ENCODE measurements at places on chromosomes 3 and 15.

- DNase-seq: no peak
These were observed 377.3 kb upstream of the SEMA6D start for GRCh38 chr15:47339800-47340570.

- DNase-seq: no peak
These were observed 188.1 kb downstream of the BBX start for GRCh38 chr3:107710851-107711250.

DNA sequence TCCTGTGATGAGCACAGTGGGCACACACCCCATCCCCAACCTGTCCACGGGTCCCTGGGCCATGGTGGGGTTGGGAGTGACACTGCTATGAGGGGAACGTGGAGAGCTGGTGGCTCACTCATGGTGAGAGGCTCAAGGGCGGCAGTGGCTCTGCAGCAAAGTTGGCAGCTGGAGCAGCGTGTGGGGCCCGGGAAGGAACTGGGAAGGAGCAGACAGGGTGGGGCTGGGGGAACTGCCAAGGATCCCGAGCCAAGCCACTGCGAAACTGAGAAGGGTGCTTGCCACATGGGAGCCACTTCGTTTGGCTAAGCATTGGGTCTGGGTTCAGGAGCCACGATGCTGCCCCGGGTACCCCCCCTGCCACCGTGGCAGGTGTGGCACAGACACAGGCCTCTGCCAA lies 80.1 kb downstream of the SNRK start:
- DNase-seq: no peak

- DNase-seq: no peak
These were observed 14.3 kb downstream of the ZBTB47 start for GRCh38 chr3:42667523-42668412.

DNA sequence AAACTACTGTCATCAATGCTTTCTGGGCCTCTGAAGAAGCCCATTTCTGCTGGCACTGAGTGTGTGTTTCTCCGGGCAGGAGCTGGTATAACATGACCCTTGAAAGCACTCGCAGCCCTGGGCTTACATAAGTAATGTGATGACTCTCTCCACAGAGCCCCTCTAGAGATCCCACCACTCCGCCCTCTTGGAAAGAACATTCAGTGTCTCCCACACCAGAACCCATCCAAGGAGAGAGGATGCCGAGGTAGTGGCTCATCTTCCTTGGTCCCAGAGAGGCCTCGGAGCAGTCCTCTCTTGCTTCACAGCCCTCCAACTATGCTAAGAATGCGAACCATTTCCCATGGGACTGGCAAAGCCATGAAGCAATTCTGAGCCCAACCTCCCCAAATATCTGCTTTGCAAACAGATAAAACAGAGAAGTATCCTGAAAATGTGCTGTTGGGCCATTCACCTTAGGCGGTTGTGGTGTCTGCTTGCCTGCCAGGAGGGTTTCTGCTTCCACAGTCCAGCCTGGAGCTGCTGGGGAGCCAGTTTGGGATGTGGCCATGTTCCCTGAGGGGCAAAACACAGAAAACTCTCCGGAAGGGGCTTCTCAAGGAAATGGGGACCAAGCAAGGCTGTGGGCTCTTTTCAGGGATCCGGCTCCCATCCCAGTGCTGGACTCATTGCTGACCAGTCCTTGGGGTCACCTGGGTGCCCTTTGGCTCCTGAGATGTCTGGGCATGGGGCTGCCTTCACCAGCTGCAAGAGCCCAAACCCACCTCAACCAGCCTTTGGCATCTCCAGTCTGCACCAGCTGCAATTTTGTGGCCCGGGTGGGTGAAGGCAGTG lies 47.3 kb downstream of the AMOTL2 start:
- DNase-seq: peak; percentile 60

DNA sequence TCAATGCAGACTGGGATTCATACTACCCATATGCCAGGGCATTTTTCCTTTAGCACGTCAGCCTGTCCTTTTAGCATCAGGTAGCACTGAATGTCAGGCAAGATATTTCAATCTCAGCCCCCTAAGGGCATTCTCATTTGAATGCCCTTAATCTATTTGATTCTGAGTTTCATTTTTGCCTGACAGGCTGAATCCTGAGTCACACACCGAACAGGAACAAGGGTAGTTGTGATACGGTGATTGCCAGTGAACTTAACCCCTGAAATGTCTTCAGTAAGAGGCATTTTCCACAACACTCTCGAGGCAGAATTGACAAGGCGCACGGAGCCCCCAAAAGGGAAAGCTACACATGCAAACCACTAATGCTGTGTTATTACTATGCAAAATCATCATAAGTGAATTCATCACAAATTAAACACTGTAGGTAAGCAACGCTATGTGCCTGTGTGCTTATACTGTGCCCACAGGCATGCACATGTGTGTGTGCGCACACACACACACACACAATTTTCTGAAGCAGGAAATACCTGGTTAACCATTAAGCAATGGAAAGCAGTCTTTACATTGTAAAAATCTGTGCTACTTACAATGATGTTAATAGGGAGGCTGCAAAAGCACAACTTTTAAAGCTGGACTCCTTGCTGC lies 130.4 kb downstream of the ZNF385D start:
- DNase-seq: no peak

GRCh38 chr3:173529062-173529711 lies 131.6 kb downstream of the NLGN1 start:
- DNase-seq: no peak

DNA sequence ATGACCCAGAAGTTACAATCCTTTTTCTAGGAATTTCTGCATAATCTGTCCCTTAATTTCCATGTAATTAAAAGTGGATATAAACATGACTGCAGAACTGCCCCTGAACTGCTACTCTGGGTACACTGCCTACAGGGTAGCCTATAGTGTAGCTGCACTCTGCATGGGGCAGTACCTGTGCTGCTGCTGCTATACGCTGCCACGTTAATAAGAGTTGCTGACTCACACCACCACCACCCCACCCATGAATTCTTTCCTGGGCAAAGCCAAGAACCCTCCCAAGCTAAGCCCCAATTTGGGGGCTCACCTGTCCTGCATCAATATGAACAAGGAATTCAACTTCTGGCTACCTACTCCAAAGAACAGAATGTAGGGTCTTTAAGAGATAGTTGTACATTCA lies 13.9 kb downstream of the HDGFL3 start:
- DNase-seq: no peak

DNA sequence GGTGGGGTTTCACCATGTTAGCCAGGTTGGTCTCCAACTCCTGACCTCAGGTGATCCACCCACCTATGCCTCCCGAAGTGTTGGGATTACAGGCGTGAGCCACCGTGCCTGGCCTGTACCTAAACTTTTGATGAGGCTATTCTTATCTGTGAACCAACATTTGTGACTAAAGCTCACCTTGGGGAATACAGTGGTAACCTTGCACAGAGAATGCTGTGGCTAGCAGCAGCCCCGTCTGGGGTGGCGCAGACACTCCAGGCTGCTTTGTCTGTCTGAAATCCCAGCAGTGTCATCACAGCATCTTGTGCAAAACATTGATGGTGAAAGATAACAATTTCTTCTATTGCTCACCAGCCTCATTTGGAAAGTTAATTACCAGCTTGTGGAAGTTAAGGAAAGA lies 58.9 kb downstream of the CMTM8 start:
- no peak for DNase-seq

GRCh38 chr15:76861815-76862397 lies 43.2 kb downstream of the SCAPER start:
- no peak for DNase-seq

DNA sequence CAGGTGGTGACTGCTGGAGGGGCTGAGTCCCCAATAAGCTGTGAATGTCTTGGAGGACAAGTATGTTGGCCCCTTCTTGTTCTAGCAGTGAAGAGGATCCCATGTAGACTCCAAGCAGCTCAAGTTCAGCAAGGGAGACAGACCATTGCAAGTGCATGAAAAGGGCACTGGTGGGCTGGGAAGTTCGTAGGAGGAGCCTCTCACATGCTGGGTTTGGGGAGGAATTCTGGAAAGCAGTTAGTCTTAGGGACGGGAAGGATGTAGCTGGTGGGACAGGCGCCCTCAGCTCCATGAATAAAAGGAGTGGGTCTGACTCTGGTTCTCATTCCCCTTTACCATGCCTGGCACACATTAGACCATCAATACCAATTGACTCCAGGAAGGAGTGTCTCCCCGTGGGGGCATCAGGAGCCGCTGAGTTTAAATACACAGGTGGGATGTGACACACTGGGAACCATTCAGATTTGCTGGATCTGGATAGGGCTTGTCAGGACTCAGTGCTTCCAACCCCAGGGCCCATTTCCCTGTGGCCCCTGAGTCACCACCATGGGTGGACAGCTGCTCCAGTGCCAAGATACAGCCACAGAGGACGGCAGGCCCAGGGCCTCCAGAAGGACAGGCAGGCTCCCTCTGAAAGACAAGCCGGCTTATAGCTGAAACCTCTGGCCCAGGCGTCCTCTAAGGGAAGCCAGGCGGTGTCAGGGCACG lies 552 bp upstream of the XYLB start:
- no peak for DNase-seq

GRCh38 chr3:173467501-173467900 lies 70.0 kb downstream of the NLGN1 start:
- no peak for DNase-seq

Data from nephron progenitor cell (in vitro differentiated cells).